Progenitor cell of endocrine pancreas (in vitro differentiated cells): ENCODE measurements at places on chromosomes 12 and 14.

DNA sequence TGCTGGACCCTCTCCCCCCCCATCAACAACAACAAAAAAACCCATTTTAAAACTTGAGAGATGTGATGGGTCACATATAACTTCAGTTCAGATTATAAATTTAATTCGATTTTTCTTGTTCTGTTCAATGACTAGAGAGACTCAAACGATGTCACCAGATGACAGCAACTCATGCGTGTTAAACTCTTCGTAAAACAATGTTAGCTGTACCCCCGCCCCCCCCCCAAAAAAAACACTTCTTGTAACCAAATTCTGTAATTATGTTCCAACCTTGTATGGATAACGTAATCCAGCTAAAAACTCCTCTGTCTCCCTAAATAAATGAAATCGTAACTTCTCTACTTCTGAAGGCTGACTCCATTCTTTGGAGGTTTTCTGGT lies 614 bp upstream of the NACA start:
- DNase-seq, result no peak

- no peak for DNase-seq
Observed at GRCh38 chr12:66282244-66282643, 20.0 kb upstream of the HELB start.

DNA sequence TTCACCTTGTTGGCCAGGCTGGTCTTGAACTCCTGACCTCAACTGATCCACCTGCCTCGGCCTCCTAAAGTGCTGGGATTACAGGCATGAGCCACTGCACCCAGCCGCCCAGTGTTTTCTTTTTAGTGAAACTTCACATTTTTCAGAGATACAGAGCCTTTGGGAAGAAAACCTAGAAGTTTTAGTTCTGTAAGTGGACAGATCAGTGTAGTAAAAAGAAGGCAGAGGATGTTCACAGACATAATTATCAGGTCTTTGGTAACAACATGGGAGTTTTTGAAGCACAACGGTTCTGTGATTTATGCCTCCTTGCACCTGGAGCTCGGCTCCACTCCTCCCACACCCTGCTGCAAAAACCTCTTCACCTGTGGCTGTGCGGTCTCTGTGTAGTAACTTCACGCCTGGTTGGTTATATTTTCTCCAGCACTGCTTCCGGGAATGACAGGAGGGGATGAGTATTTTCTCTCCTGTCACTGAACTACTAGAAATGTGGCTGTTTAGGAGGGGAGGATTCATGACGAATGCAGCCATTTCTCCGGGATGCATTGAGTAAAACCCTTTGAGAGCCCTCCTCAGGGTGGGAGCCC lies 67.0 kb downstream of the ARF6 start:
- DNase-seq, result no peak

DNA sequence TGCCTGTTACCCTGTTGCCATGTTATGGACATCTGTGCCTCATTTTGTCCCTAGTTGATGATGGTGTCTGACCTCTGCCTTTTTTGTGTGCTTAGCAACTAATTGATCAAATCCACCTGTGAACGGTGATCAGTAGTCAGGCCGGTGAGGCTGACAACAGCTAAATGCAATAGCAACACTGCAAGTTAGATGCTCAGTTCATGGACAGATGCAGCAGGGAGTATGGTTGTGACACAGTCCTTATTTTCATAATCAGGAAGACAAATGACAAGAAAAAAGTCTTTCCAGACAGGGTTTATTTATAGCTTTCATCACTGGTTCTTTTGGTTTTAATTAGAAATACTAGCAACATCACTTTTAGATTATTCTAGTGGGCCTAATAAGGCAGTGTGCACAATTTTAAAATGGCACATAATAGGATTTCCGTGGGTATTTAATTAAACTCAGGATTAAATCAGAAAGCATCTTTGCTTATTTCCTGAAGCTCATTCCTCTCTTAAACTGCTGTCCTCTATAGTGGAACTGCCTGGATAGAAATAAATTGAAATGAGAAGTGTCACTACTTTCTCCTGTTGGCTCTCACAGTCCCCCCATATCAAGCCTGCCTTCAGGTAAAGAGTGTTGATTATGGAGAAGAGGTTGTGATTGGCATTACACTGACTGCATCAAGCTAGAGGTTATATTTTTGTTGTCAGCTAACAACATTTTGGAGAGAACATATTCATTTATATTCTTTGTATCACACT lies 281.1 kb upstream of the NAV3 start:
- DNase-seq, result no peak

DNA sequence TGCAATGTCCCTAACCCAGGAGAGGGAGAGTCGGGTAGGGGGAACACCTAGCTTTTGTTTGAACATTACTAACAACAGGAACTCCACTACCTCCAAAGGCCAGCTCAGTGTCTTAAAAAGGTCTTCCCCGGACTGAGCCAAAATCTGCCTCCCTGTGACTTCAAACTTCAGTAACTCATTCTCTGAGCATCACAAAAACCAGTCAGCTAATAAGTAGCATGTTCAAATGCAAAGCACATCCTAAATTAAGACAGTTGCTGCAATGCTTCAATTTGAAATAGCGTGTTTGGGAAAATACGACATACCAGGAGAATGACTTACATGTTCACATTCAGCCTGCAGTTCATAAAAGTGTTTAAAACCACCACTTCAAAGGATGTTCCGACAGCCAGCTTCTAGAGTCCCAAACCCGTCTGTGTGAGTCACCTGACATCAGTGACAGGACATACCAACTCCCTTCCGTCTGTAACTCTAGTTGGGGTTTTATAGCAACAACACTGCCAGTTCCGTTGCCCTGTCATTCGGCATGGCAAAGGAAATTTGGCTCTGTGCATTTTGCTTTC lies 13.0 kb downstream of the ZFP36L1 start:
- no peak for DNase-seq

GRCh38 chr14:36627981-36628380 lies 33.7 kb upstream of the PAX9 start:
- no peak for DNase-seq

- DNase-seq, result no peak
Observed at GRCh38 chr14:66403183-66403582, 83.0 kb upstream of the CCDC196 start.

- no peak for DNase-seq
Observed at GRCh38 chr14:70237710-70238109, 49.0 kb upstream of the SLC8A3 start.

DNA sequence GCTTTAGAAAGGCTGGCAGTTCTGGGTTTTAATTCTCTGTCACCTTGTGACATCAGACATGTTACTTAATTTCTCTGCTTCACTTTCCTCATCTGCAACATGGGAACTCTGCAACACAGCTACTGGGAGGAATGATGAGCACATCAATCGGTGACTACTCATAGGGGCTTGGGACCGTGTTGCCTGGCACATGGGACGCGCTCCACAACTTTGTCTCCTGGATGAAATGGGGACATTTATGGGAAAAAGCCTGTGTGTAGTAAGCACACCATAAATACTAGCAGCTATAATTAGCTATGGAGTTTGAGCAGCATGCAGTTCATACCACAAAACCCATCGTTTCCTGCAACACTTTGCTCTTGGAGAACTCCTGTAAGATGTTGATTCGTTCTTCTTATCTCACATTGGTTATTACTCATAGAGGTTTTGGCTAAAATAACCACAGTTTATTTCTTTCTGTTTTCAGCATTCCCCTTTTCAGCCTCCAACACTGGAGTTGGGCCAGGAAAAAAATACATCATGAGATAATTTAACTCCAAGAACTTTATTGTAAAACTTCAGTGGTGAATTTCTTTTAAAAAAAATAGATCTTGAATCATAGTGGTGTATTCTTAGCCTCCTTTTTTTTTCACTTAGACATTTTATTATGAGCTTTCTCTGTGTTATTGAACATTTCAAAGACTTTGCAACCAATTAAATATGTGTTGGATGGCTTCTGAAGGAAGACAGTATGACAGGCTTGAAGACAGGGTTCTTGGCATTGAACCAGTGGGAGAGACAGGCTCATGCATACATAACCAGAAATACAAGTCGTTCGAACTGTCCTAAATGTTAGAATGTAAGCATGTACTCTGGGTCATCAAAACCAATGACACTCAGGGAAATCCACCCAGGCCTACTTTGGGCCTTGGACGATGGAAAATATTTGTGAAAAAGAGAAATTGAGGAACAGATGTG lies 72.7 kb downstream of the RIN3 start:
- DNase-seq, result no peak

- no peak for DNase-seq
Observed at GRCh38 chr14:68511129-68512047, 281.5 kb downstream of the ZFP36L1 start.

GRCh38 chr12:132190012-132190755 lies 45.9 kb downstream of the NOC4L start:
- no peak for DNase-seq

DNA sequence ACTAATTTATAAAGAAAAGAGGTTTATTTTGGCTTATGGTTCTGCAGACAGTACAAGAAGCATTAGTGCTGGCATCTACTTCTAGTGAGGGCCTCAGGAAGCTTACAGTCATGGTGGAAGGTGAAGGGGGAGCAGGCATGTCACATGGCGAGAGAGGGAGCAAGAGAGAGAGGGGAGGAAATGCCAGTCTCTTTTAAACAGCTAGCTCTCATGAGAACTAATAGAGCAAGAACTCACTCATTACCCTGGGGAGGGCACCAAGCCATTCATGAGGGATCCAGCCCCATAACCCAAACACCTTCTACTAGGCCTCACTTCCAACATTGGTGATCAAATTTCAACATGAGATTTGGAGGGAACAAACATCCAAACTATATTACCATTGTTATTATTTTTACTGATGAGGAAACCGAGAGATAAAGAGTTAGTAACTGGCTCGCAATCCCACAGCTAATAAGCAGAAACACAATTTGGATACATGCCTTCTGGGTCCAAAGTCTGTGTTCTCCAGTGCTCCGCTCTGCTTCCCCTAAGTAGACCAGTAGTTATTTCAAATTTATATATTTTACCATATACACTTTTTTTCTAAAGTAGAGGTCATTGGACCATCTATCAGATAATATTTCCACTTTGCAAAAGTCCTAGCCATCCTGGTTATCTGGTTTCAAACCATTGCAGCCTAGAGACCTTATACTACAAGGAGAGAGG lies 9.7 kb downstream of the SLC35E3 start:
- DNase-seq, result no peak

DNA sequence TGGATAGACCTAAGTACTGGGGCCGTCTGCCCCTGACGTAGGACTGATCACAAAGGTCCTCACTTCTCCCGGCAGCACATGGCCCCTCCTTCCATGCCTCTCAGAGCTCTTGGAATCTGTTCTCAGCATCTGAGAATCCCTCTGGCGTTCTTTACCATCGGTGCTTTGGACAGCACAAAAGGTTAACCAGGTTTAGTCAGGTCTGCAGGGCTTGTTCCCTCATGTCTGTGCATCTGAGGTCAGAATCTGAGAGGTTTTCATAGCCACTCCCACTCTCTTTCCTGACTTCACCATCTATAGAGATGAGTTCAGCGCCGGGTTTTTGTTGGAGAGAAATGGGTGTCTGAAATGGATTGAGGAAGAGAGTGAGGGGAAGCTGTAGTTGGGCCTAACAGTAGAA lies 130.0 kb upstream of the ARHGAP5 start:
- no peak for DNase-seq

- DNase-seq, result no peak
Observed at GRCh38 chr12:110640275-110641025, 26.5 kb downstream of the TCTN1 start.

DNA sequence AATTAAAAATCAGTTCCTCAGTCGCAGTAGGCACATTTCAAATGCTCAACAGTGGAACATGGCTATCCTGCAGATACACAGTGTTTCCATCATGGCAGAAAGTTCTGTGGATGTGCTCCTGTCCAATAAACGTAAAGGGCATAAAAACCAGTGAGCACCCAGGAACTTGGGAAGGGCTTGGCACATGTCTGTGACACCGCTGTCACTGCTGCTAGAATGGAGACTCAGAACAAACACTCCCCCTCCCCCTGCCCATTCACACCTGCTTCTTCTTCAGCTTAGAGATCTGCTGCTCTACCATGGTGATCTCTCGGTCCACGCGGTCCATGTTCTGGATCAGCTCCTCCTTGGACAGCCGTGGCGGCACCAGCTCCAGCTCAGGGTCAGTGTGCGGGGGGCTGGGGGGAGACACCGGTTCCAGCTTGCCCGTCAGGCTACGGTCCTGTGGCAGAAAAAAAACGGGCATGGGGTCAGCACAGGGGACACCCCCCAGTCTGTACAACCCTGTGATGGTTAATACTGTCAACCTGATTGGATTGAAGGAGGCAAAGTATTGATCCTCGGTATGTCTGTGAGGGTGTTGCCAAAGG lies 94.6 kb downstream of the NCOR2 start:
- DNase-seq, result no peak

- DNase-seq, result no peak
Observed at GRCh38 chr12:104577581-104577981, 120.8 kb downstream of the CHST11 start.

DNA sequence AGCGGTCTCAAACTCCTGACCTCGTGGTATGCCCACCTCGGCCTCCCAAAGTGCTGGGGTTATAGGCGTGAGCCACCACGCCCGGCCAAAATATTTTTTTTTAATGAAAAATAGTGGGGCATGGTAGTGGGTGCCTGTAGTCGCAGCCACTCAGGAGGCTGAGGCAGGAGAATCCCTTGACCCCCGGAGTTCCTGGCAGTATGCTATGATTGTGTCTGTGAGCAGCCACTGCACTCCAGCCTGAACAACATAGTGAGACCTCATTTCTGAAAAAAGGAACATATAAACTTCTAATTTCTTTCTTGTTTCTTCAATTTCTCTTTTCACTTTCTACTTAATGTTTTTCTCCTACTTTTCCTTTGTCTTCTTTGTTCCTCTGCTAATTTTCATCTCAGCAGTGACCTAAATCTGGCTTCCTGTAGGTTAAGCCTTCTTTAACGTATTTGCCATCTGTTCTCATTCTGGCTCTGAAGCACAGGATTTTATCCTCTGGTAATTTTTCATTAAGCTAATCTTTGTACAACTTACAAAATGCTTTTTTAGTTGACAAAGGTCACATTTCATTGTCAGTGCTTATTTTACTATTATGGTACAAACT lies 4.5 kb upstream of the RPGRIP1 start:
- DNase-seq, result no peak

GRCh38 chr12:71008616-71009015 lies 88.1 kb upstream of the PTPRR start:
- DNase-seq, result no peak

DNA sequence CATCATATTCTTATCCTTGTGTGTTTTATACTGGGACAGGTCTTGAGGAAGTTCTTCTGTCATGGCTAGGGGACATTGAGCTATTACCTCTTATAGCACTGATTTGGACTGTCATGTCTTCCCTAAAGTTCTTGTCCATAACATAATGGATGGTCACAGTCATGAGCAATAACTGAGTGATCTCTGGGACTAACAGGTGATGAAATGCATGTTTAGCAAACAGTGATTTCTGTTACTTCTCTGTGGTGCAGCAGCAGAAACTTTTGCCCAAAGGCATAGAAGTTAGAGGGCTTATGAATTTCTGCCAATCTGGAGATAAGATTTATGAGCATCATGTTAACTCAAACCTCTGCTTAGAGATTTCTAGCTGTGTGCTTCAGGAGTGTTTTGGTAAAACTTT lies 5.9 kb downstream of the ADIPOR2 start:
- DNase-seq, result no peak

GRCh38 chr14:68693926-68694325 lies 98.9 kb downstream of the ZFP36L1 start:
- no peak for DNase-seq

- DNase-seq, result no peak
Observed at GRCh38 chr12:7948589-7949260, 12.7 kb upstream of the SLC2A3 start.
